H9 (cell line): ENCODE measurements at places on chromosomes 3 and 15. TPM values are rescaled to one million over a fixed set of nuclear protein-coding genes. Genes with fewer than 3 reads are reported as not detected.

Gene ADGRG7
- not detected in 2 replicates for total RNA-seq

DNA sequence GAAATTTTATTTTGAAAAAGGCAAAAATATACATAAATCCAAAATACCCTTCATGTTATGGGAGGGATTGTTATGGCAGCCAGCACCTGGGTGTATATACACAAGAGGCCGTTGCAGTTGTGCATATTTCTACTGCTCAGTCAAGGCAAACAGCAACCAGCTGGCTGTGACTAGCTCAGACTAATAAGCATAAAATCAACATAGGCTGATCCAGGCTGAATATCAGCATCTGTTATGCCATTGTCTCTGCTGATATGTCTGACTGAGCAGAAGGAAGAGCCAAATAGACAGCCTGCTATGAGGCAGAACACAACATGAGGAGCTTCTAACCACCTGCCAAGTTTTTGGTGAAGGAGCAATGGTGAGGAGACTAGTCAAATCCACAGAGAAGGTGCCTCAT, 457.5 kb upstream of the ALCAM start:
- H3K4me3 ChIP-seq, result no peak overlapping the region
- H3K27ac ChIP-seq, result no peak overlapping the region
- no peak for DNase-seq
- peaks cover 13% of the 10 kb centered on the region; the same call in 2 of the 3 replicates for H3K36me3 ChIP-seq

- no peak for DNase-seq
- H3K36me3 ChIP-seq, result peaks cover 8% of the 10 kb centered on the region; the same call in 2 of the 3 replicates
- H3K27ac ChIP-seq, result no peak overlapping the region
- no peak overlapping the region for H3K4me3 ChIP-seq
Measured at GRCh38 chr3:70982700-70983140, 600.8 kb downstream of the FOXP1 start.

DNA sequence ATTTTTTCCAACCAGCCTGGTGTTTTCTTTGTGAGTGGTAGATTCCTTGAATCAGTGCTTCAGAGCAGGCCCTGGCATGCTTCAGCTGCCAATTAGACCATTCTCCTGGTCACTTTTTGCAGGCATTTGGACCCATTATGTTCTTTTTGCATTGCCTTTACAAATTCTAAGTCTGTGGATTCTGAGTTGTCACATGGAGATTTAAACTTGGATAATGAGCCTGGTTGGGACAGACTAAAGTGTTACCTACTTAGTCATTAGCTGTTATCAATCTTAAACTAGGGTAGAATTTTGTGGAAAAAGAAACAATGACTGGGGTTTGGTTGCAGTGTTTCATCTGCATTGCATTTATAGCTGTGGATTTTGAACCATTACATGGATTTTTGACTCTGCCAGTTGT, 40.6 kb downstream of the ARHGEF26 start:
- H3K27ac ChIP-seq, result no peak overlapping the region
- no peak overlapping the region for H3K4me3 ChIP-seq
- H3K4me1 ChIP-seq, result no peaks in the 10 kb centered on the region; the same call in 1 of the 2 replicates
- no peaks in the 10 kb centered on the region for H3K27me3 ChIP-seq
